SK-N-MC (cell line): ENCODE measurements at places on chromosomes 6 and 20.

GRCh38 chr20:41185013-41185757, 47.8 kb downstream of the PLCG1 start:
- no peak for DNase-seq

GRCh38 chr6:152026291-152026690, 218.8 kb downstream of the ESR1 start:
- no peak for DNase-seq

DNA sequence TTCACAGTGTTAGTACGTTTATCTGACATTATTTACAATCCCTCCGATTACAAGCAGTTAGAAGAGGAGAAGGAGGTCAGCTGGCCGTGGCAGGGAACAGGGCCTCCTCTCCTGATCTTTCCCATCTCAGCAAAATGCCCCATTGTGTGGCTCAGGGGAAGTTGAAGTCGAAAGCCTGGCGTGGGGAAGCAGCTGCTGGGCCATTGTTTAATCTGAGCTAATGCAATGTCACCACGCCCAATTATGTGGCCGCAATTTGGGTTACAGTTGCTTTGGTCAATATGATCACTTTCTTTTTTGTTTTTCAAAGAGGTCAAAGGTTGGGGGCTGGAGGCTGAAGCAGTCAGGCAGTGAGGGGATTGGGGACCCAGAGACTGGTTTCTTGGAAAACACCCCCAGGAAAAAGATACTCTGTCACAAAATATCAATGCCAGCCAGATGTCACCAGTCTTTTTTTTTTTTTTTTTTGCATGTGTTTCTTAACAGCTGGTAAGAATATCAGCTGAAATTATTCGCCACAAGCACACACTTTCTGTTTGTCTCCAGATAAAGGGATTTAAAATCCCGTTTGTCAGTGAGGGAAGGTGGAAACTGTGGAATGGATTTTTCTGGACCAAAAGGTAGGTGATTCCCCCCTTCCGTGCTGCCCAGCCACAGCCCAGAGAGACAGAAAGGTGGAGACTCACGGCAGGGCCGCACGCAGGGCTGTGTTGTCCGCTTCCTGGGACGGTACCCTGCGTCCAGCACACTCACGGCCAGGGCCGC, 24.6 kb downstream of the DLL1 start:
- DNase-seq, result no peak

GRCh38 chr20:36273414-36274180, 32.5 kb upstream of the DLGAP4 start:
- DNase-seq, result no peak

DNA sequence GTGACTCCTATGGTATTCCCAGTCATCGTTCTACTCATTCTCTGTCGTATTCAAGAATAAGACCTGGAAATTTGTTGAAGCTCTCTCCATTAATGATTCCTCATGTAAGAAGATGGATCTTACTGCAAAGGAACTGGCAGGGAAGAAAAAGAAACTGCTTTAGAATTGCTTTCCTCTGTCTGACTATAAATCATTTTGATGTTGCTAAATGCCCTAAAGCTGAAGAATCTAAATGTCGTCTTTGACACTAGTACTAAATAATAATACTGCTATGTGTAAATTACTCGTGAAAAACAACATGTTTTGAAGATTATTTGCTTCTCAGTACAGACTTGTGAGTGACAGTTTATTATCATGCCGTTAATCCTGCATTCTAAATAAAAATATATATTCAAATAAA, 20.5 kb upstream of the MYLIP start:
- no peak for DNase-seq

- no peak for DNase-seq
Measured at GRCh38 chr6:158772851-158773371, 46.3 kb downstream of the EZR start.

DNA sequence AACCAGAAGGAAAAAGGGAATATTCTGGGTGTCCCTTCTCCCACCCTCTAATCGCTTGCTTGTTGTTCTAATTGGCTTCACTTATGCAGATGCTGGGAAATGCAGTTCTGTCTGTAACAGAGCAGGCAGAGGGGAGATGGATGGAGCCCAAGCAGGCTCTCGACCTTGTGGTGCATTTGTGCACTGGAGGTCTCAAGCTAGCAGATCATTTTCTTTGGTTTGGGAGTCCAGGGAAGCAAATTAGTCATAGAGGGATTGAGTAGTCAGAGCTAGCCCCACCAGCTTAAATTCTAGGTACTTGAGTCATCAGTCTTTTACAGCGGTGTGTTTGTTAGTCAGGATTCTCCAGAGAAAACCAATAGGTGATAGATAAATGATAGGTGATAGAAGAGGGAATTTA, 234.7 kb upstream of the ECI2 start:
- DNase-seq, result no peak

- DNase-seq, result no peak
Measured at GRCh38 chr6:166221040-166221439, 53.4 kb upstream of the TBXT start.

GRCh38 chr6:7762760-7763159, 36.9 kb downstream of the BMP6 start:
- no peak for DNase-seq

DNA sequence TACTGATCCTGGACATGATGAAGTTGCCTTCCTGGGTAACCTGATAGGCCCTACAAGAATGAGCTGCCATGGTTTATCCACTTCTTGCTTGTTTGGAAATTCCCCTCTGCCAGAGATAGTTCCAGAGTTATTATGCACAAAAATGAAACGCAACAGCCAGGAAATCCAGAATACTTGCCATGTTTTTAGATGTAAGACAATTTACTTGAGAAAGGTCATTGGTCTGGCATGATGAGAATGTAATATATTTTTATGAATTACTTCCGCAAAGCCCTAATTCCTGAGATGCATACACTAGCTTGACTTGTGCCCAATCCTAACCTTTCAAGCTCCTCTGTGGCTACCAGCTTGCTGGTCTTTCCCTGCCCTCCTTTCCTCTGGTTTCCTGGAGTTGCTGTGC, 27.9 kb upstream of the NT5E start:
- no peak for DNase-seq

DNA sequence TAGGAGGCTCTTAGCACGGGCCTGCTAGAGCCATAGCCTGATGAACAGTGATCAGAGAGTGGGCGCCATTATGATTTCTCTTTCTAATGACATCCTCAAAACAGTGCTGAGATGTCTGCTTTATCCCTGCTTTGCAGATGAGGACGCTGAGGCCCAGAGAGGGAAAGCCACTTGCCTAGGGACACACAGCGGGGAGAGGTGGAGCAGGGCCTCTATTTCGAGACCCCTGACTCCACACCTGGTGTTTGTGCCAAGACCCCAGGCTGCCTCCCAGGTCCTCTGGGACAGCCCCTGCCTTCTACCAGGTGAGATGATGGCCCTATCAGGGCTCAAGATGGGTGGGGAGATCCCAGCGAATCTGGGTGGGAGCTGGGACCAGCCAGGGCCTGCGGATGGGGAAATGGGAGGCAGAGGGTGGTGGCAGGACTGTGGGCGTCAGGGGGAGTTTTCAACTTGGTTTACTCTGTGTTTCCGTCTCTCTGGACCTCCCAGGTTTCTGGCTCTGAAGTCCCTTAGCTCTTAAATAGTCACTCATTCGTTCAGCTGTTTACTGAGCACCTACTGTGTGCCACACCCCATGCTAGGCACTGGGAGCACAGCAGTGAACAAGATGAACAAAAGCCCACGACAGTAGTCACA, 36.7 kb downstream of the SRC start:
- no peak for DNase-seq

GRCh38 chr6:144327081-144327480, 41.9 kb downstream of the UTRN start:
- no peak for DNase-seq
